Coronary artery (tissue), 2 donors: ENCODE measurements at places on chromosomes 5 and 9.

DNA sequence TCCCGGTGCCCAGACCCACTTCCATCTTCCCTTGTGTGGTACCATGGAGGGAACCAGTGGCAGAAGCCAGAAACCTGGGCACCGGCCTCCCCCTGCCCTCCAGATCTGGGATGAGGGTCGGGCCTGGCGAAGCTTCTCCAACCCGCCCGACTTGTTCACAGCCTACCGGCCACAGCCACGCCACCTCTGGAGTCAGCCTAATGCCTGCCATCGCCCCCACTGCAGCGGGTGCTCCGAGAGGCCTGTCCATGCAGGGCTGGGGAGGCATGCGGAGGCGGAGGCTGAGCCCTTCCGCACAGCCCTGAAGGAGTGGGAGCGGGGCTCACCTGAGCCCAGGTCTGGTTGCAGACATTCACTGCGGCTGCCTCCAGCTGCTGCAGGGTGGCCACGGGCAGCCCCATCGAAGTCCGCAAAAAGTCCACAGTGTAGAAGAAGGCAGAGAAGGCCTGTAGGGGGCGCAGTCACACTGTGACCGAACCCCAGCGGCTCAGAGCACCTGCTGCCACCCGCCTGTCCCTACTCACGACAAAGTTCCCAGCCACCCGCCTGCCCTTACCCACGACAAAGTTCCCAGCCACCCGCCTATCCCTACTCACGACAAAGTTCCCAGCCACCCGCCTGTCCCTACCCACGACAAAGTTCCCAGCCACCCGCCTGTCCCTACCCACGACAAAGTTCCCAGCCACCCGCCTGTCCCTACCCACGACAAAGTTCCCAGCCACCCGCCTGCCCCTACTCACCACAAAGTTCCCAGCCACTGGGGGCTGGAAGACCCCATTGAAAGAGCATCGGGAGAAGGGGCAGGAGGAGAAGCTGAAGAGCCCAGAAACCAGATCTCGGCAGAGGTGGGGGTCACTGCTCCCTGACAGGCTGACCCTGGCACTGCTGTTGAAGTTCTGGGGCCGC, 3.8 kb upstream of the NPDC1 start:
- no peak for DNase-seq

GRCh38 chr5:146344155-146345118, 5.8 kb downstream of the POU4F3 start:
- DNase-seq: no peak

GRCh38 chr5:34507933-34508332, 148.2 kb upstream of the RAI14 start:
- DNase-seq: no peak

DNA sequence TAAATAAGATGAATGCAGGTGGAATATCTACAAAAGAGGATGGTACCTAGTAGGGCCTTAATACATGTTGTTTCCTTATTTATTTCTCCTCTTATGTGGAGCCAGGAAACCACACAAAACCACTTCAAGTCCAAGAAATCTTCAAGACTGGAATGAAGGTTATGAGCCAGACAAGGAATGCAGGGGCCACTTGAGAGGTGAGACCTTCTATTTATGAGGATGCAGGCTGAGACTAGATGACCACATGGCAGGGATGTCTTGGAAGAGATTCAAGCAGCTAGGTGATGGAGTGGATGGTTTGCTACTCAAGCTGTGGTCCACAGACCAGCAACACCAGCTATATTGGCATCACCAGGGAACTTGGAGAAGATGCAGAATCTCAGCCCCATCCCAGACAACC, 92.2 kb downstream of the TNC start:
- DNase-seq: no peak

DNA sequence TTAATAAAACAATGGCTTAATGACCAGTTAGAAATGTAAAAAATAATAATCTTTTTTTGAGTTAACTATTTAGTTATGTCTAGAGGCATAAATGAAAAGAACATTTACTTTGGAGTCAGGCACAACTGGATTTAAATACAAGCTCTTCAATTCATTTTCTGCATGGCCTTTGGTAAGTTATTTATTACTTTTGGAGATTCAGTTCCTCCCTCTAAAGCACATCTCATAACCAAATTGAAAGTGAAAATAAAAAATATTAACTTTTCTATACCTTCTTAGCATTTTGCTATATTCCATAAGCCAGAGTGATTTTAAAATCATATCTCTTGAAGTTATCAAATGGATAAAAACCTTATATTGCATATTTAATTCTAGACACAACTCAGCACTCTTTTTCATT, 434.9 kb upstream of the SMARCA2 start:
- DNase-seq: no peak

DNA sequence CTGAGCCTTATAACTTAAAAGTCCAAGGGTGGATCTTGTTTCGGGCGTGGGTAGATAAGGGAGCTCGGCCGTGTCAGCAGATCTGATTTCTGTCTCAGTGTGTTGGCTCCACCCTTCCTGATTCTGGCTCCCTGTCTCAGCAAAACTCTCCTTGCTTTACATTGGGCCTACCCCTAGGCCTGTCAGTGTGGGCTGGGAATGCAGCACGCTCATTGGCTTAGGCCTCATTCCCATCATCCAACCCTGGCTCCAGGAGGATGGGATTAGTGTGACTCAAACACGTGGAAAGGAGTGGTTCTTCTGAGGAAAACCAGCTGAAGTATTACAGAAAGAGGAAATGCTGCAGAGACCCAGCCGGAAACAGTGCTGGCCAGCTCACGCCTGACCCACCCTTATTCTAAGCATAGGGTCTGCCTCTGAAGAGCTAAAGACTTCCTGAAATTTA, 59.9 kb downstream of the ZFAND5 start:
- DNase-seq: peak; percentile 90

DNA sequence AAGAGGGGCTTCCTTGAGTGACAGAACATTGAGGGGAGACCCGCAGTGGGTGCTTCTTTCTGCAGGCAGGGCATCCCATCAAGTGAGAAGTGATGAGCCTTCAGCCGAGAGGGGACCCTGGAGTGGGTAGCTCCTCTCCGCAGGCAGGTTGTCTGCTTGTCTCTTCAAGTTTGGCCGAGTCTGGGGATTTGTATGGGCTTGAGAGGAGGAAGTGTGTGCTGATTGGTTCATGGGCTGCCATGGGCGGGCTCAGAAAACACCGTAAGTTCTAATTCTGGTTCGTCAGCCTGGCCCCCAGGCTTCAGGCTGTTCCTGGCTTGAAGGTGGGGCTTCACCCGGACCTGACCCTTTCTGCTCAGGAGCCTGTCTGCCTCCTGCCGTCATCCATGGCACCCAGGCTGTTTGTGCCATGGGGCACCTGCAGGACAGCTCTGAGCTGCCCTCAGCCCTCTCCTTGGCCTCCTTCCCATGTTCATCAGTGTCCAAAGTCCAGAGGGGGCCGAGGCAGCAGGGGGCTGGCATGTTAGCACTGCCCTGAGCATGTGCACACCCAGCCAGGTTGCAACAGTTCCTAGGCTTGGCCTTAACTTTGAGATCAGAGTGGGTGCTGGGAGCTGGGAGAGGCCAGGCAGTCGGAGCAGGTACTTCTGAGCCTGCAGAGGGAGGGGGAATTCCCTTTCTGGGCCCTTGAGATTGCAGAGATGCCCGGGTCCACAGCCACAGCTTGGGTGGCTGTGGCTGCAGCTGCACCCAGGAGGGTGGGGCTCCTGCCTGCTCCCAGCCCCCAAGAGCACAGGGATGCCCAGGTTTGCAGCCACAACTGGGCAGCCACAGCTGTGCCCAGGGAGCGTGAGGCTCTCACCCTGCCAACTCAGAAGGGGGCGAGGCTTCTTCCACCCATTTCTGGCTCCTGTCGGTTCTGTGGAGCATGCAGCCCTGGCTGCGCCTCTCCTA, 13.5 kb upstream of the DHFR start:
- no peak for DNase-seq

GRCh38 chr9:109064963-109065702, 51.8 kb upstream of the CTNNAL1 start:
- no peak for DNase-seq

- no peak for DNase-seq
Measured at GRCh38 chr5:139148306-139148705, 49.9 kb downstream of the SIL1 start.

GRCh38 chr5:141680751-141681201, 1.3 kb downstream of the ARAP3 start:
- DNase-seq: no peak

DNA sequence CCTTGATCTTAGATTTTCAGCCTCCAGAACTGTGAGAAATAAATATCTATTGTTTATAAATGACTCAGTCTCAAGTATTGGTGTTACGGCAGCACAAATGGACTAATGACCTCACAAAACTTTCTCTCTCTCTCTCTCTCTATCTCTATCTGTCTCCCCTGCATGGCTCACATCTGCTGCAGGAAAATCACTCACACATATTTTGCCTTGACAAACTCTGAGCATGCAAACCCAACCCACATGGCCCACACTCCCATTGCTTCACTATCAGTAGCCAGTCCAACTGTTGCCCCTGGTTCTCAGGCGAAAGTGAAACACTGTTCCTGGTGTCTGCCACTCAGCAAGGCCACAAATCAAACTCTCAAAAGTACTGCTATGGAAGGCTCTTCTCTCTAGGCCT, 66.4 kb upstream of the PIK3R1 start:
- DNase-seq: no peak

GRCh38 chr9:70986984-70987383, 134.4 kb downstream of the TRPM3 start:
- no peak for DNase-seq

GRCh38 chr9:129494113-129494789, 126.7 kb downstream of the C9orf50 start:
- DNase-seq: no peak

DNA sequence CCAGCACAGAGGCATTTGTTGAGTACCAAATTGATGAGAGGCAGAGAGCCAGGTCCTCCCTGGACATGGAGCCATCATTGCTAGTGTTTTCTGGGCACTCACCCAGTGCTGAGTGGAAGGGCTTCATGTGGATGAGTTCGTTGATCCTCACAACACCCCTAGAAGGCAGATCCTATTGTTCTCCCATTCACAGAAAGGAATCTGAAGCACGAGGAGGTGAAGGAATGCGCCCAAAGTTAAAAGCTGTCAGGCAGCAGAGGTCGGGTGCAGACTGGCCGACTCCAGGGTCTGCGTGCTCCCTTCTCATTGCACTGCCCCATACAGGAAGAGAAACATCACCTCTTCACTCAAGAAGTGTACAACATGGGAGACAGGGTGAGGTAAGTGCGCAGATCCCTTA, 153.5 kb upstream of the TNPO1 start:
- no peak for DNase-seq

GRCh38 chr9:71897577-71897976, 13.4 kb downstream of the ABHD17B start:
- no peak for DNase-seq

GRCh38 chr5:82749461-82749820, 327.8 kb downstream of the TMEM167A start:
- no peak for DNase-seq

DNA sequence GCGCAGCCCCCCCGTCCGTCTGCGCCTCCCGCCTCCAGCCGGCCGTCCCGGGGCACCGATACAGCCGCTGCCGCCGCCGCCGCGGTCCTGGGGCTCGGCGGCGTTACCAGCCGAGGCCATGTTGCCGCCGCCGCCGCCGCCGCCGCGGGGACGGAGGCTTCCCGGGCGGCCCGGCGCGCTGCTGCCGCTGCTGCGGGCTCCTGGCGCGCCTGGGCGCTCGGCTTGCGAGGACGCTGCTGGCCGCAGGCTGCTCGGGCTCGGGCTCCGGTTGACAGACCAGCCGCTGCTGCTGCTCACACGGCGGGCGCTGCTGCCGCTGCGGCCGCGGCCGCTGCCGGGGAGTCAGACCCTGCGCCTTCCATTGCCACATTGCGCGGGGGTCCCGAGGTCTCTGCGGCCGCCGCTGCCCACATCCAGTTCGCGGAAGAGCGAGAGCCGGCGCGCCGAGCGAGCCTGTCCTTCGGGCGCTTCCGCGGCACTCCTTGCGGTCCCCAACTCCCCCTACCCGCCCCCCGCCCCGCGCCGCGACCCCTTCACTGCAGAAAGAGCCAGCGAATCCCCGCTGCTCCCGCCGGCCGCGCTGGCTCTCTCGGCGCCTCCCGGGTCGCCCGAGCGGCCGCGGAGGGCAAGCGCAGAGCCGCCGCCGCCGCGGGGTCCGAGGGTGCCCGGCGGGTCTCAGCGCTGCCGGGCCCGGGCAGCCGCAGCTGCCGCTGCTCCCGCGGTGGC, 8.4 kb downstream of the PTCH1 start:
- no peak for DNase-seq

GRCh38 chr9:70390933-70391341, 23.5 kb downstream of the KLF9 start:
- DNase-seq: no peak

DNA sequence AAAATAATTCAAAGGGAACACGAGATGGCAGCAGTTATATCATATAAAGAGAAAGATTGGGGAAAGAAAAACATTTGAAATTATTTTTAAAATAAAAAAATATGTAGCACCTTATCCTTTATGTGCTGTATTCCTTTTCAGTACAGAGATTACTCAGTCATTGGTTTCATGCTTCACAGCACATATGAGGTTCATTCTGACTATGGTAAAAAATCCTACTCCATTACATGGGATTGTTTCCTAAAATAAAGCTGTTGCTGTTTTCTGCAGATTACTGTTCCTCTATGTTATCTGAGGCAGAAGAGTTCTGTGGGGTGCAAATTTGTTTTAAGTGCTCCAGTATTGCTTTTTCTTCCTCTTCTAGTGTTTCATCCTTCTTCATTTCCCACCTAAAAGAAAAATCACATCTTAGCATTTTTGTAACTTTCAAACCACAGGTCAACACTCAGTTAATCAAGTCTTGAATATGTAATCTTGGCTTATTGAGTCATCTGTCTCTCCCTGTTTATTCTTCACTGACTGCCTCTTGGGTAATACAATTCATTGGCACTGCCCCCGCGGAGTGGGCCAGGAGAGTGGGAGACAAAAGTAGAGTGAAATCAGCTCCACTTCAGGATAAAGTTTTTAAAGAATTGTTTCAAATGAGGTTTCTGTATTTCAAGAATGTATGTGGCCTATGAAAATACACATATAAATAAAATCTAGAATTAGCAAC, 412.5 kb upstream of the POU5F2 start:
- DNase-seq: no peak

GRCh38 chr9:38332625-38333024, 59.9 kb upstream of the ALDH1B1 start:
- no peak for DNase-seq

DNA sequence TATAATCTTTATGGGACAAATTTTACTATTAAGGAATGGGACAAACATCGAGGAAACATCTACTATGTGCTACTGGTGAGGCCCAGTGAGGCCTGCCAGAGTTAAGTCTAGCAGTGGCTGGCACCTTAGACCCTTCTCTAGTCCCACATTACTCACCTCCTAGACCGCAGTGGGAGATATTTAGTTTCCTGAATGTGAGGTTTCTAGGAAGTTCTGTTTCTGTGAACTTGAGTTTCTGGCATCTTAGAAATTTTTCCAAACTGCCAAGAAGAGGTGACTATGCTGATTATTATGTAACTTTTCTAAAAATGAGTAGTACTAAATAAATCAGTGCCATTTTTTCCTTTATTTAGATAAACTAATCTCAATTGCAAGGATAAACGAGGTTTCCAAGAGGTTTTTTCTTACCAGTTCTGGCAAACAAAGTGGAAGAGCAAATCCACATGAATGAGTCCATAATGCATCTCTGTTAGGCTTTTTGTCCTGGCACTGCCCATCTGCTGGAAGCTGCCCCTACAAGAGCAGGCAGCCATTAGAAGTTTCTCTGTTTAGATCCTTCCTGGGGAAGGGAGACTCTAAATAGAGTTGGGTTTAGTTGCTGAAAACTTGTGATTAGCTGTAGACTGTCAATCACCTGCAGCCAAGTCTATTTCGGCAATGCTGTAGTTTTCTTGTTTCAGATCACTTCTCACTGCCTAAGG, 348.7 kb downstream of the MAN2A1 start:
- DNase-seq: no peak

GRCh38 chr9:98081477-98082219, 25.1 kb downstream of the NANS start:
- DNase-seq: no peak

GRCh38 chr9:133944746-133945135, 47.4 kb downstream of the VAV2 start:
- DNase-seq: no peak
